ENCODE measurements at places on chromosomes 5 and 9. TPM values are rescaled to one million over a fixed set of nuclear protein-coding genes. Genes with fewer than 3 reads are reported as not detected.

GRCh38 chr5:151071848-151072629 is 8.8 kb downstream of the TNIP1 start:
- H3K27ac ChIP-seq = peak overlapping the region; percentile 39
- no peaks in the 10 kb centered on the region for H3K36me3 ChIP-seq
- DNase-seq = no peak
- no peak overlapping the region for H3K4me3 ChIP-seq
- H3K4me1 ChIP-seq = peaks cover 29% of the 10 kb centered on the region

- no peaks in the 10 kb centered on the region for H3K27me3 ChIP-seq
- no peak overlapping the region for H3K4me3 ChIP-seq
- peak; percentile 52 for DNase-seq
- H3K4me1 ChIP-seq = no peaks in the 10 kb centered on the region
- H3K36me3 ChIP-seq = peaks cover 22% of the 10 kb centered on the region
Measured at GRCh38 chr9:21317956-21318923, 13.1 kb upstream of the IFNA5 start.

DNA sequence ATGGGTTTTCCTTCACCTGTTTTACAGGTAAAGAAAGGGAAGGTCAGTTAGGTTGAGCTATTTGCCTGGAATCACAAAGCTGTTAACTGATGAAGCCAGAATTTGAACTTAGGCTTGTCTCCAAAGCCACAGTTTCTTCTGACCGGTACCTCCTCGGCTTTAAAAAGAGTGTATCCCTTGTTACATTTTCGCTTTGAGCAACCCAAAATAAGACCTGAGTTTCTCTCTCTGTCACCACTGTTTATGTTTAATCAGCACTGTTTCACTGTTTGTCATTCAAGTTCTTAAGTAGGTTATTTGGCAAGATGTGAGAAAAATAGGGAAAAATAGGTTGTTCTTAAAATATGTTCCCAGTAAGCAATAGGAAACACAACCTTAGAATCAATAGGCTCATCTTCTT is 84.6 kb downstream of the VCAN start:
- H3K4me1 ChIP-seq = no peaks in the 10 kb centered on the region
- no peak overlapping the region for H3K27ac ChIP-seq
- H3K36me3 ChIP-seq = peaks cover 31% of the 10 kb centered on the region

GRCh38 chr5:134053840-134054338 is 49.1 kb upstream of the VDAC1 start:
- no peak overlapping the region for H3K27ac ChIP-seq
- H3K4me1 ChIP-seq = no peaks in the 10 kb centered on the region
- H3K27me3 ChIP-seq = no peaks in the 10 kb centered on the region
- H3K4me3 ChIP-seq = no peak overlapping the region
- no peaks in the 10 kb centered on the region for H3K36me3 ChIP-seq

- DNase-seq = no peak
- H3K36me3 ChIP-seq = no peaks in the 10 kb centered on the region
- no peak overlapping the region for H3K4me3 ChIP-seq
- H3K27me3 ChIP-seq = no peaks in the 10 kb centered on the region
- no peaks in the 10 kb centered on the region for H3K4me1 ChIP-seq
- H3K27ac ChIP-seq = no peak overlapping the region
Measured at GRCh38 chr9:15670246-15670645, 117.4 kb downstream of the CCDC171 start.

DNA sequence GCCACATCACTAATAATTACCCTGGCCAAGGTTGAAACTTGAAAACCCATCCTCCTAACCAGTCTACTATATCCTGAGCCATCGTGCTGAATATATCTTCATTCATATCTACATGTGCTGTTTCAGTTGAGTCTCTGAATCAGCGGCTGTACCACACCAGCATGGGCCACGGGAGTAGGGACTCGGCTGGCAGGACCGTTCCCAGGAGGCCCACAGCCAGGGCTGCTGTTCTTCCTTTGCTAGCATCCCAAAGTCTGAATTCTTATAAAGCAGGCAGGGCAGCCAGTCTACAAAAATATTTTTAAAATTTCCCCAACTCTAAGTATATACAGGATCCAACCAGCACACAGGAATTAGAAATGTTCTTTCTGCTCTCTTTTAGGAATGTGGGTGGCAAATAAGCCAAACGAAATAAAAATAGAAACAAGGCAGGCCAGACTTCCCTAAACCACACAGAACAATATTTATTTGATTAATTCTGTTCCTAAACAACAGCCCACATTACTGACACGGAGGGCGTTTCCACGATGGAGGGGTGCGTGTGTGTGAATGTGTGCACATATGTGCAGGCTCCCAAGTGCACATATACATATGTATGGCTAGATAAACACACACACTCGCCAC is 42.8 kb upstream of the EQTN start:
- no peaks in the 10 kb centered on the region for H3K36me3 ChIP-seq
- H3K4me1 ChIP-seq = peaks cover 34% of the 10 kb centered on the region
- H3K27ac ChIP-seq = peak overlapping the region; percentile 62
- H3K27me3 ChIP-seq = no peaks in the 10 kb centered on the region
- DNase-seq = no peak
- no peak overlapping the region for H3K4me3 ChIP-seq

GRCh38 chr9:122100756-122101155 is 7.6 kb upstream of the TTLL11 start:
- no peaks in the 10 kb centered on the region for H3K27me3 ChIP-seq
- H3K4me1 ChIP-seq = peaks cover 5% of the 10 kb centered on the region
- H3K4me3 ChIP-seq = no peak overlapping the region
- H3K27ac ChIP-seq = no peak overlapping the region
- no peaks in the 10 kb centered on the region for H3K36me3 ChIP-seq
- DNase-seq = no peak

DNA sequence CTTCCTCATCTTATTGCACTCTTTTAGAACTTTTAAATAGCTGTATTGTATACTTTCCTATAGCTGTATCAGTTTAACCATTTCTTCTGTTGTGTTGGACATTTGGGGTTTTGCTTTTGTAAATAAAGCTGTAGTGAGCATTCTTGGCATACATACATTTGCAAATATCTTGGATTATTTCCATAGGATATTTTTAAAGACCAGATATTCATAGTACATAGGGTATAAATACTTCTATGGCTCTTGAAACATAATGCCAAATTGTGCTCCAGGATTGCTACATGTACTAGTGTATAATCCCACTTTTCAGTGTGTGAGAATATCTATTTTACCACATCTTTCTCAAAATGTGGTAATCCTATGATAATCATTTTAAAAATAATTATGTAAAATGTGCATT is 51.2 kb downstream of the SCAMP1 start:
- H3K4me3 ChIP-seq = no peak overlapping the region
- H3K36me3 ChIP-seq = no peaks in the 10 kb centered on the region
- peak; percentile 3 for DNase-seq
- H3K27me3 ChIP-seq = no peaks in the 10 kb centered on the region
- H3K4me1 ChIP-seq = no peaks in the 10 kb centered on the region

DNA sequence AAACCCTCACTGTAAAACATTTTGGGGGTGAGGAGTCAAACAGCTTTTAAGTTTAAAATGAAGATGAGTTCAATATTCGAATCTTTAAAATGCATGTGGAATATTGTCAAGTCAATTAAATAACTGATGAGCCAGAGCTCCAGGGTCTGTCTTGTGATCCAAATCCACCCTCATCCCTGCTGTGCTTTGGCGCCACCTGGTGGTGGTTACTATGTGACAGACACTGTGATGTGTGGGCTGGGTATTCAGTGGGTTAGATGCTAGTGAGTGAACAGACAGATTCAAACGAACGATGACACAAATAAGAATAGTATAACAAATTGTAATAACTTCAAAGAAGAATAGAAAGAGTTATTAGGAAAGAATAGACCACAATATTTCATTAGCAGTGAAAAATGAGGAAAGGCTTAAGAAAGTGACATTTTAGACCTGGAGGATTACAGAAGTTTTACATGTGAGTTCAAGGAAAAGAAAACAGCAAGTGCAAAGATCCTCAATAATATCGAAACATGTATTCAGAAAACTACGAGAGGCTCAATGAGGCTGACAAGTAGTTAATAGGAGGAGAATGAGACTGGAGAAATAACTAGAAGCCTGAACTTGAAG is 51.4 kb upstream of the CHSY3 start:
- no peaks in the 10 kb centered on the region for H3K36me3 ChIP-seq
- H3K27me3 ChIP-seq = no peaks in the 10 kb centered on the region
- H3K4me1 ChIP-seq = no peaks in the 10 kb centered on the region
- peak; percentile 57 for DNase-seq
- H3K27ac ChIP-seq = no peak overlapping the region

DNA sequence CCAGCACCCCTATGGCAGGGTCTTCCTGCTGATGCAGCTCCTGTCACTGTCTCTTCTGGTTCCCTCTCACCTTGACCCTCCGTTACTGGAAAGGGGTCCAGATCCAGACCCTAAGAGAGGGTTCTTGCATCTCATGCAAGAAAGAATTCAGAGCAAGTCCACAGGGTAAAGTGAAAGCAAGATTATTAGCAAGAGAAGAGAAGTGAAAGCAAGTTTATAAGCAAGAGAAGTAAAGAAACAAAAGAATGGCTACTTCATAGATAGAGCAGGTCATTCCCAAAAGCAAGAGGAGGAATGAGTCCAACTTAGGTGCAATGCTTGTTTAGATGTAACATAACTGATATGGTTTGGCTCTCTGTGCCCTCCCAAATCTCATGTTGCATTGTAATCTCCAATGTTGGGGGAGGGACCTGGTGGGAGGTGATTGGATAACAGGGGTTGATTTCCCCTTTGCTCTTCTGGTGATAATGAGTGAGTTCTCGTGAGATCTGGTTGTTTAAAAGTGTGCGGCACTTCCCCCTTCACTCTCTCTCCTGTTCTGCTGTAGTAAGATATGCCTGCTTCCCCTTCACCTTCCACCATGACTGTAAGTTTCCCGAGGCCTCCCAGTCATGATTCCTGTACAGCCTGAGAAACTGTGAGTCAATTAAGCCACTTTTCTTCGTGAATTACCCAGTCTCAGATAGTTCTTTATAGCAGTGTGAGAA is 183.3 kb downstream of the MED10 start:
- no peak overlapping the region for H3K27ac ChIP-seq
- H3K4me3 ChIP-seq = no peak overlapping the region
- DNase-seq = no peak
- no peaks in the 10 kb centered on the region for H3K27me3 ChIP-seq

GRCh38 chr5:101080462-101081240 is 177.6 kb upstream of the ST8SIA4 start:
- H3K36me3 ChIP-seq = no peaks in the 10 kb centered on the region
- H3K27ac ChIP-seq = no peak overlapping the region
- H3K4me1 ChIP-seq = no peaks in the 10 kb centered on the region
- no peaks in the 10 kb centered on the region for H3K27me3 ChIP-seq

GRCh38 chr9:2012347-2012746 is 2.8 kb upstream of the SMARCA2 start:
- H3K4me1 ChIP-seq = peaks cover 12% of the 10 kb centered on the region
- DNase-seq = no peak
- no peaks in the 10 kb centered on the region for H3K27me3 ChIP-seq

DNA sequence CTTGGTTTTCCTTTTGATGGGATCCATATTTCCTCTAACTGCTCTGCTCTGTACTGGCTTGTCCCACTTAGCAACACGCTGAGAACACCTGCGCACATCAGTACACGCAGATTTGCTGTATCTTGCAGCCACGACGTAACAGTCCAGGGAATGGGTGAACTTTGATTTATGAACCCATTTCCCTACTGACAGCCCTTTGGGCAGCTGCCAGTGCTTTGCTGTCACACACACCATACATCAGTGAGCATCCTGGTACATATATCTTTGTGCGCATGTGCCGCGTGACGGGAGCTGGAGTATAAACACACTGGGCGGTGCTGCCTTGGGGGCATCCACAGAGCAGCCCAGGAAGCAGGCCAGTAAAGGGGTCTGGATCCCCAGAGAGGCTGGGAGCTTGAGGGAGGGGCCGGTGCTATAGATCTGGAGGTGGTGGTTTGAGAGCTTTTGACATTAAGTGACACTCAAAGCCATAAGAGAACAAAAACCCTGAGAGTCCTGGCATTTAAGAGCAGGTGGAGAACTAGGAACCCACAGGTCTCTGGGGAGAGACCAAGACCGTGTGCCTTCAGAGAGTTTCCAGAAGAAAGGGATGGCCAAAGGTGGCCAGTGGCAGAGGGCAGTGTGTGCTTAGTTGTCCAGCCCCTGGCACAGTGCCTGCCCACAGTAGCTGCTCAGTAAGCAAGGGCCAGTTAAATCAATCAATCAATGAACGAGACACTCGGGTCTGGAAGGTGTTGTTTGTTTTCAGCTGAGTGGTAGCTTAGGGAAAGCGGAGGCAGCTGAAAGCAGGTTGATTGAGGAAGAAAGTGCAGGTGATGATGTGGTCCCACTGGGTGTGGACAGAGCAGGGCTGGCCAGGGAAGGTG is 53.7 kb downstream of the LMX1B start:
- H3K27ac ChIP-seq = no peak overlapping the region
- H3K36me3 ChIP-seq = no peaks in the 10 kb centered on the region
- DNase-seq = peak; percentile 24
- H3K4me3 ChIP-seq = no peak overlapping the region
- peaks cover 21% of the 10 kb centered on the region for H3K27me3 ChIP-seq
- peaks cover 5% of the 10 kb centered on the region for H3K4me1 ChIP-seq

DNA sequence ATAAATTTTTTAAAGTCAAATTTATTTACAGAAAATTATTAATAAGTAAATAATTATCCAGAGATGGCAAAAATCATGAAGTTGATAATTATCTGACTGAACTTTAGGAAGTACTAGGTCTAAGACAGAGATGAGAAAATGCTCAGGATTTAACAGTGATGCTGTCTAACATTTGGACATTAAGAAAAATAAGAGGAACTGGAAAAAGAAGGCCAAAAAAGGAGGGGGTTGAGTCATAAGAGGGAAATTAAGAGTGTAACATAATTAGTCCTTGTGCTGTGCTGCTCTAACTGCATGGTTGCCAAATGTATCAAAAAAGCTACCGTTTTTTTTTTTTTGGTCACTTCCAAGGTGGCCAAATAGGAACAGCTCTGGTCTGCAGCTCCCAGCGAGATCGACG is 35.4 kb upstream of the TUT7 start:
- no peak overlapping the region for H3K27ac ChIP-seq
- no peak for DNase-seq
- H3K4me1 ChIP-seq = no peaks in the 10 kb centered on the region
- H3K27me3 ChIP-seq = no peaks in the 10 kb centered on the region
- no peak overlapping the region for H3K4me3 ChIP-seq

GRCh38 chr5:146084376-146084775 is 21.0 kb downstream of the PLAC8L1 start:
- H3K36me3 ChIP-seq = no peaks in the 10 kb centered on the region
- H3K4me1 ChIP-seq = no peaks in the 10 kb centered on the region
- no peak overlapping the region for H3K27ac ChIP-seq
- H3K4me3 ChIP-seq = no peak overlapping the region

- H3K4me3 ChIP-seq = no peak overlapping the region
- no peaks in the 10 kb centered on the region for H3K36me3 ChIP-seq
- H3K4me1 ChIP-seq = no peaks in the 10 kb centered on the region
- no peaks in the 10 kb centered on the region for H3K27me3 ChIP-seq
- DNase-seq = no peak
Measured at GRCh38 chr5:175465282-175465681, 13.1 kb upstream of the SFXN1 start.

The COL15A1 gene
- polyA plus RNA-seq = 7.3 TPM

The MTMR12 gene
- polyA plus RNA-seq = 34.2 TPM

The C8G gene
- 0.61 TPM for polyA plus RNA-seq

The COL27A1 gene
- polyA plus RNA-seq = 170 TPM

The AQP3 gene
- polyA plus RNA-seq = 31.5 TPM

The PRRC2B gene
- 175 TPM for polyA plus RNA-seq

The ORM2 gene
- 1.7 TPM for polyA plus RNA-seq

The CCDC183 gene
- 10.1 TPM for polyA plus RNA-seq

All from left lung (tissue), 14 donors.